ENCODE measurements at places on chromosomes 12 and 14.

GRCh38 chr12:122064780-122065588 lies 13.6 kb upstream of the MLXIP start:
- no peak for DNase-seq

GRCh38 chr14:22452330-22452729 lies 136.7 kb downstream of the DAD1 start:
- no peak for DNase-seq

GRCh38 chr12:12986775-12987331 lies 13.2 kb downstream of the HEBP1 start:
- no peak for DNase-seq

GRCh38 chr12:39440781-39441180 lies 2.1 kb downstream of the KIF21A start:
- DNase-seq: no peak

GRCh38 chr14:65904988-65905387 lies 492.5 kb downstream of the FUT8 start:
- no peak for DNase-seq

GRCh38 chr14:89493877-89494634 lies 77.0 kb upstream of the FOXN3 start:
- DNase-seq: no peak

DNA sequence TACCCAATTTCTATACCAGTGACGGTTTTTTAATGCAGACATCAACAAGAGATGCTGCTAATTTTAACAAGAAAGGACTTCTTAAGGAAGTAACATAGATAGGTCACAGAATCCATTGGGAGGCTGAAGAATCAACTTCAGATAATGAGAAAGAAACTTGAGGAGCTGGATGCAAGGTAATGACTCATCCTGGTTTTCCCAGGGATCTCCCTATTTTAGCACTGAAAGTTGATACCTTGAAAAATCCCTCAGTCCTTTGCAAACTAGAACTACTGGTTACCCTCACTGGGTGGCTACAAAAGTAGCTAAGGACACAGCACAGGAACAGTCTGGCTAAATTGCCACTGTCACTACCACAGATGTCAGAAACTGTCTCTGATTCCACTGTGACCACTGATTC lies 561.9 kb downstream of the FLRT2 start:
- DNase-seq: no peak

Measured in stimulated activated CD4-positive, alpha-beta T cell treated with anti-CD3 and anti-CD28 coated beads, Interleukin-15, amount 100 ng/mL, for 1 hour (primary cell).